ENCODE measurements at places on chromosomes 3 and 15. TPM values are rescaled to one million over a fixed set of nuclear protein-coding genes. Genes with fewer than 3 reads are reported as not detected.

The FBLN2 gene
- total RNA-seq: 452 TPM

The SLC24A5 gene
- not detected for total RNA-seq

The RBMS3 gene
- 84.1 TPM for total RNA-seq

The UBR1 gene
- total RNA-seq: 38.1 TPM

The ABHD17C gene
- total RNA-seq: 5.6 TPM

The ITIH3 gene
- total RNA-seq: under 0.01 TPM

The REC114 gene
- not detected for total RNA-seq

The SNTN gene
- not detected for total RNA-seq

The SOX14 gene
- not detected for total RNA-seq

The BAHD1 gene
- total RNA-seq: 14.4 TPM

The PRSS50 gene
- not detected for total RNA-seq

The ASB14 gene
- total RNA-seq: not detected

The SLCO2A1 gene
- total RNA-seq: under 0.01 TPM

The ROBO1 gene
- total RNA-seq: 25.3 TPM

The CYP1A2 gene
- total RNA-seq: not detected

The KCNH8 gene
- not detected for total RNA-seq

The C3orf85 gene
- total RNA-seq: not detected

The IFT57 gene
- 199 TPM for total RNA-seq

The TNNC1 gene
- 2.0 TPM for total RNA-seq

The TUSC7 gene
- total RNA-seq: not detected

The SLC28A1 gene
- not detected for total RNA-seq

The BMF gene
- 10.6 TPM for total RNA-seq

The GOLGA8T gene
- total RNA-seq: not detected

The RPL29 gene
- total RNA-seq: 155 TPM

The RHOV gene
- total RNA-seq: 0.82 TPM

Data from fibroblast of the aortic adventitia (primary cell).